GM12865 (cell line): ENCODE measurements at places on chromosomes 11 and 22.

- DNase-seq: no peak
These were observed 58.8 kb downstream of the BMAL1 start for GRCh38 chr11:13336246-13336878.

DNA sequence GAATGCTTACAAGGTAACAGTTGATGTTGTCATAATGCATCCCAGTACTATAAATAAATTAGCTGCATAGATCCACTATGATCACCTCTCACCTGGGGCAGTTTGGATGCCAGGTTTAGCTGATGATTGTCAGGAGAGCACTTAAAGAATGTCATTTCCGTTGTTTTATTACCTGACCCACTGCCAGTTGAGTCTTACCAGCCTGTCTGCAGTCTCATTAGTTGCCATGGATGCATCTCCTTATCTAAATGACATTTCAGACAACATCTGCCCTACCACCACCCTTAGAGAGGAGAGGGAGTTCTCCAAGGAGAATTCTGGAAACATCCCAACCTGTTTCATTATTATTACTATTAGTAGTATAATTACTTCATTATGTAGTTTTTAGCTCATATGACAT is 339.1 kb upstream of the API5 start:
- DNase-seq: no peak

DNA sequence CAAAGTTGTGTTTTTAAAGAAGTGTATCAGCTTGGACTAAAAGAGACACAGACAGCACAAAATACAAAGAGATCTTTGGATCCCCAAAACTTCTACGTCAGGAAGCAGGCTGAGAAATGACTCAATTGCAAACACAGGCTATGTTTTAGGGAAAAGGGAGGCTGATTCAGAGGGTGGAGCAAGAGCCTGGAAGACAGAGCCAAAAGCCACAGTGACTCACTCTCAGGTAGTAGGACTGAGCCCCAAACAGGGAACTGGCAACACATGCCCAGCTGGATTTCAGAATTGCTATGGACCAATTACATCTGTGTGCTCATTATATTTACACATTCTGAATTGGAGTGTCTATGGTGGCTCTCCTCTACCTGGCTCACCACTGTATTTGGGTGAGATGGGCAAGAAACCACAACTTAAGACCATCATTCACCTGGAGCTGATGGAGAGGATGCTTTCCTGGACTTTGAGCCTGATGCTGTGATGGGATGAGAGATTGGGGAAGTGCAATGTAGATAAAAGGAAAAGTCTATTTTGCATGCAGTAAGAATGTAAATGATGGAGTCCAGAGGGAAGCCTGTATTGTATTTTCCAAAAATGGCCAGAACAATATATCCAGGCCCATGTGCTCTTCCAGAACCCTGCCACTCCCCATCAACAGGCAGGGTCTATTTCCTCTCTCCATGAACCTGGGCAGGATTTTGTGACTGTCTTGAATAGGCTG is 20.8 kb upstream of the LINC01488 start:
- DNase-seq: no peak

GRCh38 chr22:23103199-23103954 is 33.1 kb downstream of the GNAZ start:
- no peak for DNase-seq

GRCh38 chr11:65274735-65275682 is 13.2 kb downstream of the POLA2 start:
- peak; percentile 53 for DNase-seq

DNA sequence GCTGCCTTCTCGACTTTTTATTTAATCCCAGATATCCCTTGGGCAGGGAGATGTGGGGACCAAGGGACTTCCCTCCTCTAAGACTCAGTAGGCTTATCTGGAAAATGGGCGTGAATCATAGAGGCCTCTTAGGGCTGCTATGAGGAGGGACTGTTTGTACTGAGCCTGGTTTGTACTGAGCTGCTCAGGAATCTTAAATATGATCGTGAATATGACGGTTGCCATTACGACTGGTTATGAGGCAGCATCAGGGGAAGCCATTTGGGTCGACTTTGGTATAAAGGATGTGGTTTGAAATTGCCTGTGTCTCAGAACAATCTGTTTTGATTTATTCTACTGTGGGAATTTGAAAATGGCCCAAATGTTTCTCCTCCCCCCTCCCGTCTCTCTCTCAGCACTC is 20.6 kb downstream of the TSPAN18 start:
- DNase-seq: no peak

DNA sequence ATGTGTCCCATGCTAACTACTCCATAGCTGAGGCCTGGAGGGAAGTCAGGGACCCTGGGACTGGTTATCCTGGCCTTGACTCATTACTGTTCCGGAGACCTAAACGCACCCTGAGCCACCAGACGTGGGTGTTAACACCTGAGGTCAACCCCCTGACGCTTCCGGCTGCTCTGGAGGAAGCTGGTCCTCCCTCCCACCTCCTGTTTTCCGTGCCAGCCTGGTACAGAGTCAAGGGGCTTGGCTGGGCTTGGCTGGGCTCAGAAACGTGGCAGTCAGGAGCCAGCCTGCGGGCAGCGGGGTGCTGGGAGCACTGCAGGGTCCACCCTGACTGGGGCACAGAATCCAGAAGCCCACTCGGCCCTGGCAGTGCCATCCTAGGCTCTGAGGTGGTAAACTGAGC is 2.6 kb downstream of the TMPRSS4 start:
- no peak for DNase-seq

DNA sequence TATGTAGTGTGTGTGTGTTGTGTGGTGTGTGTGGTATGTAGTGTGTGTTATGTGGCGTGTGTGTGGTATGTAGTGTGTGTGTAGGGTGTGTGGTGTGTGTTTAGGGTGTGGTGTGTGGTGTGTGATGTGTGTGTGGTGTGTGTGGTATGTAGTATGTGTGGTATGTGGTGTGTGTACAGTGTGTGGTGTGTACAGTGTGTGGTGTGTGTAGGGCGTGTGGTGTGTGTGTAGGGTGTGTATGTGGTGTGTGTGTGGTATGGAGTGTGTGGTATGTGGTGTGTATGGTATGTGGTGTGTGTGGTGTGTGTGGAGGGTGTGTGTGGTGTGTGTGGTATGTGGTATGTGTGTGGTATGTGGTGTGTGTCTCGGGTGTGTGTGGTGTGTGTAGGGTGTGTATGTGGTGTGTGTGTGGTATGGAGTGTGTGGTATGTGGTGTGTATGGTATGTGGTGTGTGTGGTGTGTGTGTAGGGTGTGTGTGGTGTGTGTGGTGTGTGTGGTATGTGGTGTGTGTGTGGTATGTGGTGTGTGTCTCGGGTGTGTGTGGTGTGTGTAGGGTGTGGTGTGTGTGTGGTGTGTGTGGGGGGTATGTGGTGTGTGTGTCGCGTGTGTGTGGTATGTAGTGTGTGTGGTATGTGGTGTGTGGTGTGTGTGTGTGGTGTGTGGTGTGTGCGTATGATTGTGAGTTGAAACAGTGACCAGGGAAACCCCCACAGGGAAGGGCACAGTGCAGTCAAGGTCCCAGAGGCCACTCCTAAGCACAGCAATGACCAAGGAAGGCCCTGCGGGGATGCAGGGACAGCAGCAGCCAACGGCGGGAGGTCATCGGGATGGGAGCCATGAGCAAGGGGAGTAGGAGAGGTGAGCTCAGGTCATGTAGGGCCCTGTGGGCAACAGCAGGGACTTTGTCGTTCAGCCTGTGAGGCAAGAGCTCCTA is 2.9 kb upstream of the PPP6R2 start:
- peak; percentile 38 for DNase-seq

DNA sequence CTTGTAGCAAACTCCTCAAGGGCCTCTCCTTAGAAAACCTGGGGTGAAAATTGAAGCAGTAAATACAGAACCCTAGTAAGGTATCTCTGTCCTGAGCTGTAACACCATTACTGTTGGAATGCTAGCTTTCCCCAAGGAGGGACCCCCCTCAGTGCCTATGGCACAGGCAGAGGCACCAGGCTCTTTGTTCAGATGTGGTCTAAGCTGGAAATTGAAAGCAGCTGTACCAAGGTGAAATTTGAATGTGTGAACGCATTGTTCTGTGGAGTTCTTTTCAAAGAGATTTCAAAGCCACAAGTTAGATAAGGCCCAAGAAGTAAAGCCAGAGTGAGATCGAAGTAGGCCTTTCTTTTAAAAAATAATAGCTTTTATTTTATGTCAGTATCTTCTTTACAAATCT is 71.9 kb upstream of the HORMAD2 start:
- DNase-seq: no peak

DNA sequence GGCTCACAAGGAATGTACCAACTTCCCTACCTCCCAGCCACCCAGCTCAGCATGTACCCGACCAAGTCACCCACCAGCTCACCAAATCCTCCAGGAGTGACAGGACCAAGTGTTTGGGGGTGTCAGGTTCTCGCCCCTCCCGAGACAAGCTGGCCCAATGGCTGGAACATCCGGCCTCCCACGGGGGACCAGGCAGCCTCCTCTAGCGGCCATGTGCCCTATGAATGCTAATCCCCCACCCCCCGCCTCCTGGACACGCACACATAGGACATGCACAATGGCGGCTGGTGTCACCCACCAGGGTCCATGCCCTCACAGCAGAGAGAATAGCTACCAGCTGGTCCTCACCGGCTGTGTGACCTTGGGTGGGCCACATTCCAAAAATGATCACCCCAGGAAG is 151.0 kb downstream of the MN1 start:
- DNase-seq: no peak

GRCh38 chr11:111833524-111833923 is 37.9 kb downstream of the ALG9 start:
- no peak for DNase-seq

DNA sequence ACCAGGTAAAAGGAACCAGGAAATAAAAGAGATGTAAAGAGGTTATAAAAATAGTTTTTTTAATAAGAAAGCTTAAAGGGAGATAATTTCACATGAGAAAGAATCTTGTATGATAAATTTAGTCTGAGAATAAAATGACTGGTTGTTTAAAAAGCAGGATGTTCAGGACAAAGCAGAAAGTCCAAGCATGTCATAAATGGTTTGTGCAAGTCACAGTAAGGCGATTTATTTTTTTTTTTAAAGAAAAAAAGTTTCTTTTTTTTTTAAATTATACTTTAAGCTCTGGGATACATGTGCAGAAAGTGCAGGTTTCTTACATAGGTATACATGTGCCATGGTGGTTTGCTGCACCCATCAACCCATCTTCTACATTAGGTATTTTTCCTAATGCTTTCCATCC is 30.8 kb downstream of the GLYATL2 start:
- no peak for DNase-seq

- no peak for DNase-seq
These were observed 72.8 kb upstream of the MYOD1 start for GRCh38 chr11:17646451-17647145.

- DNase-seq: no peak
These were observed 802.0 kb downstream of the KCNA4 start for GRCh38 chr11:29214833-29215232.

DNA sequence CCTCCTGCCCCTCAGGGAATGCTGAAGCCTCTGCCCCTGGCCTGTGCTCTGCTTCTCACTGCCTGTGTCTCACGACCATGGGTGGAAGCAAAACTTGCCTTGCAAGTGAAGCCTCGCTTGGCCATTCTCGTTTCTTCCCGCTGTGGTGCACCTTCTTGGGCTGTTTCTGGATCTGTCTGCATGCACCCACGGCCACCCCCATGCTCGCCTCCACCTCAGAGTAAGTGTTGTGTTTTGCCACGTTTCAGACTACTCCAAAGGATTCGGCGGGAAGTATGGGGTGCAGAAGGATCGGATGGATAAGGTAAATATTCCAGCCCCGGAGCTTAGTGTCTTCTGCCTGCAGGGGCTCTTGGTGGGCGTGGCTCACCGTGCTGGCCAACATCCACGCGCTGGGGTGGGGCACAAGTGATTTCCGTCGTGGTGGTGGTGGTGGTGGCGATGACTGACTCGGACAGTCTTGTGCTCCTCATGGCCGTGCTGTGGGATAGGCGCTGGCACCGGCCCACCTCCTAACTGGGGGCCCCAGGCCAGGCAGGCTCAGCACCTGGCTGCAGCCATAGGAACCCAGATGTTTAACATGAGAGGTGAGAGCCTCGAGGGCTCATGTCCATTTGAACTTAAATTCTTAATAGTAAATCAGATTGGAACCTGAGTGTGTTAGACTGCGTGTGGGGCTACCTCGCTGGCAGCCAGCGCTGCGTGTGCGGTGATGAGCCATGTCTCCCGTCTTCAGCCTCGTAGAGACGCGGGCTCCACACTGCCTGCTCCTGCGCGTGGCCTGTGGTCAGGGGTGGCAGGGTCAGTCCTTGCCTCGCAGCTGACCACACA is 24.6 kb downstream of the CTTN start:
- no peak for DNase-seq

GRCh38 chr11:63882555-63883242 is 34.3 kb downstream of the RCOR2 start:
- DNase-seq: no peak

DNA sequence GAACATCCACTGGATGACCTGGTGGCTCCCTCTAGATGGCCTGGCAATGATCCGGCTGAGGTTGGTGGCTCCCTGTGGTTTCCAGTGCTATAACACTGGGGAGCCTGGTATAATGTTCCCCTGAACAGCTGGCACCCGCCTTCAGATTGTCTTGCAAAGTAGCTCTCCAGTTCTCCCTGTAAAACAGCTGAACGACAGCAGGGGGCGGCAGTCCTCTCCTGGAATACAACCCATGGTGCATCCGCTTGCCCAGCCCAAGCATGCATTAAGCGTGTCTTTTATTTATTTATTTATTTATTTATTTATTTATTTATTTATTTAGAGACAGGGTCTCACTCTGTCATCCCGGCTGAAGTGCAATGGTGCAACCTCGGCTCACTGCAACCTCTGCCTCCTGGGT is 258.9 kb downstream of the BUD13 start:
- DNase-seq: peak; percentile 66

GRCh38 chr22:46007848-46008261 is 30.9 kb upstream of the WNT7B start:
- DNase-seq: no peak

DNA sequence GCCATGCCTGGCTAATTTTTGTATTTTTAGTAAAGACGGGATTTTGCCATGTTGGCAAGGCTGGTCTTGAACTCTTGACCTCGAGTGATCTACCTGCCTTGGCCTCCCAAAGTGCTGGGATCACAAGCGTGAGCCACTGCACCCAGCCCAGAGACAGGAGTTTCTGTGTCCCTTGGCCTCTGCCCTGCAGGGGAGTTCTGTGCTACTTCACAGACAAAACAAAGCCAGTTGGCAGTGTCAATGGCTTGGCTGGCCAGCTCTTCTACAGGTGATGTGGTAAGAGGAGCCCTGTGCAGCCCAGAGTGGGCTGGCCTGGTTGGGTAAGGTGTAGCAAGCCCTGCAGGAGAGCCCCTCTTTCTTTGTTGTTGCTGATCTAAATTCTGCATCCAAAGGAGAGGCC is 60.5 kb upstream of the SHISAL1 start:
- DNase-seq: no peak
